Choroid plexus epithelial cell (primary cell): ENCODE measurements at places on chromosomes 1 and 21.

GRCh38 chr1:201966171-201966570 lies 10.9 kb downstream of the TIMM17A start:
- no peak for DNase-seq

- DNase-seq = no peak
Observed at GRCh38 chr21:14551741-14552140, 5.6 kb upstream of the SAMSN1 start.

DNA sequence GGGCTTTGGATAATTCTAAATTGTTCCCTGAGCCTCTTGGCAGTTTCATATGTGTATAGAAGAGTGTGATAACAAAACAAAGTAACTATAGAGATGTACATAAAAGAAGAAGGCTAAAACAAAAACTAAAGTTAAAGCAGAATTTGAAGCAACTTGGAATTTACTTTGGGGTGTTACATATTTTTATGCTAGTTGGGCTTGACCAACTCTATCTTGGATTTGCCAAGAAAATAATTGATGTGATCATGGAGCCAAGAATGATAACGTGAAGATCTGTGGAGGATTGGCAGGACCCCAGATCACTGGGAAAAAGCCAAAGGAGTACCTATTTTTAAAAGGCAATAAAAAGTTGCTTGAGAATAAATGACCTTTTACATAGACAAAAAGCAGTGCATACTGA lies 206.9 kb downstream of the LMO4 start:
- DNase-seq = no peak

DNA sequence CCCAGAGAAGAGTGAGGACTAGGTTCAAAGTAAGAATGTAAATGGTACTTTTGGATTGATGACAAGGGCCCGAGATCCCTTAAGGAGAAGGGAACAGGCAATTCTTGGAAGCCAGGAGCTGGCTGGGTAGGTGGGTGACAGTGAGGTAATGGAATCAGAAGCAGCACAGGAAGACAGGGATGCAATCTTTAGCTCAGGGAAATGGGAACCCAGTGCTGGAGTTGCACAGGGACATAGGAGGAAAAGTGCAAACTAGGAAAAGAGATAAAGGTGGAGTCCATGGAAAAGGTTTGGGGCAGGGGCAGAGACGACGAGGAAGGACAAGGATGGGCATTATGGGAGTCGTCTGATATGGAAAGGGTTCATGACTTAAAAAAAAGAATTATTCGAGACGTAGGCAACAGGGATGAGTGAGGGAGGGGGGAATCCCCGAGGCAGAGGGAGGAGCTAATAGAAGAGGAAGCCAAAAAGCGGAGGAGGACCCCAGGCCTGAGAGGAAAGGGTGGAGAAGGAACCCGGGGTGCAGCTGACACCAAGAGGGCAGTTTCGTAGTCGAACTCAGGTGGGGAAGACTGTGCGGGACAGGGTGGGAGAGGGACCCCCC lies 495 bp downstream of the PI4KB start:
- DNase-seq = peak; percentile 61
